Stimulated activated CD8-positive, alpha-beta memory T cell treated with anti-CD3 and anti-CD28 coated beads, Interleukin-4, amount 100 ng/mL, for 4 hours (primary cell): ENCODE measurements at places on chromosomes 4 and X.

- no peak for DNase-seq
Measured at GRCh38 chr4:98657531-98658286, 702 bp downstream of the TSPAN5 start.

- no peak for DNase-seq
Measured at GRCh38 chr4:108466936-108467902, 153.2 kb upstream of the RPL34 start.

DNA sequence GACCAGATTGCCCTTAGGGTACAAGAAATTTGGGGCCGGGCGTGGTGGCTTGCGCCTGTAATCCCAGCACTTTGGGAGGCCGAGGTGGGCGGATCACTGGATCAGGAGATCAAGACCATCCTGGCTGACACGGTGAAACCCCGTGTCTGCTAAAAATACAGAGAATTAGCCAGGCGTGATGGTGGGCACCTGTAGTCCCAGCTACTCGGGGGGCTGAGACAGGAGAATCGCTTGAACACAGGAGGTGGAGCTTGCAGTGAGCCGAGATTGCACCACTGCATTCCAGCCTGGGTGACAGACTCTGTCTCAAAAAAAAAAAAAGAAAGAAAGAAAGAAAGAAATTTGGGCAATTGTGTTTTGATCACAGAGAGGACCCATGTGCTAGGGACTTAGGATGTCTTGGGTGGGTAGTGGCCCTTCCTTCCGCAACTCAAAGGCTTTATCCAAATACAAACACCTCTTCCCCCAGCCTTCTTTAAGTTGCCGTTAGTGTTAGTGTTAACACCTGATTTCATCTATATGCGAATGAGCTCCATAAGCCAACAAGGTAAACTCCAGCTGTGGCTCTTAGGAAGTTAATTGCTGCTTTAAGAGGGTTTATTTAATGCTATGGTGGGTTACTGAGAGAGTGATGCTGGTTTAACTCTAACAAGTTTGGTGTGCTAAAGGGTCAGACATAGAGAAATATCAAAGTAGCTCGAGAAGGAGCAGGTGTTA, 8.6 kb upstream of the CCDC110 start:
- no peak for DNase-seq

DNA sequence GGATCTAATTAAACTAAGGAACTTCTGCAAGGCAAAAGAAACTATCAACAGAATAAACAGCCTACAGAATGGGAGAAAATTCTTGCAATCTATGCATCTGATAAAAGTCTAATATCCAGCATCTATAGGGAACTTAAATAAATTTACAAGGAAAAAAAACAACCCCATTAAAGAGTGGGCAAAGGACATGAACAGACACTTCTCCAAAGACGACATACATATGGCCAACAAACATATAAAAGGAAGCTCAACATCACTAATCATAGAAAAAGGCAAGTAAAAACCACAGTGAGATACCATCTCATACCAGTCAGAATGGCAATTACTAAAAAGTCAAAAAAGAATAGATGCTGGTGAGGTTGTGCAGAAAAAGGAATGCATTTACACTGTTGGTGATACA, 134.8 kb upstream of the PAQR3 start:
- DNase-seq: no peak
